ENCODE measurements at places on chromosomes 4 and X.

- DNase-seq = no peak
Measured at GRCh38 chr4:171035909-171036308, 777.3 kb upstream of the GALNTL6 start.

DNA sequence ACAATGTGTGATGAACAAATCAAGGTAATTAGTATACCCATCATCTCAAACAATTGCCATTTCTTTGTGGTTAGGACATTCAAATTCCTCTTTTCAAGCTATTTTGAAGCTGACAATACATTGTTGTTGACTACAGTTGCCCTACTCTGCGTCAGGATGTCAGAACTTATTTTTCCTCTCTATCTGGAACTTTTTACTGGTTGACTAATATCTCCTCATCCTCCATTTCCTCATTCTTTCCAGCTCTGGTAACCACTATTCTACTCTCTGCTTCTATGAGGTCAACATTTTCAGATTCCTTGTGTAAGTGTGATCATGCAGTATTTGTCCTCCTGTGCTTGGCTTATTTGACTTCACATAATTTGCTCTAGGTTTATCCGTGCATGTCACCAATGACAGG, 240.5 kb upstream of the HS3ST1 start:
- DNase-seq = no peak

DNA sequence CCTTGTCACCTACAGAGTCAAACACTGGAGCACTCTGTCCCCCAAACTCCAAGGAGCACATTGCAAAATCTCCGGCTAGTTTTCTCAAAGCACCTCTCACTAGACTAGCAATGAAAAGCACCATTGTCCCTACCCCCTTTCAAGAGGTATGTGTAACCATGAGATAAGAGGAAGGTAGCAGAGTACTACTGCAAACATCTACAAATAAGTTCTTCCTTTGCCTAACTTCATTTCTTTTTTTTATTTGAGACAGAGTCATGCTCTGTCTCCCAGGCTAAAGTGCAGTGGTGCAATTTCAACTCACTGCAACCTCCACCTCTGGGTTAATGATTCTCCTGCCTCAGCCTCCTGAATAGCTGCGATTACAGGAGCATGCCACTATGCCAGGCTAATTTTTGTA, 17.7 kb downstream of the PPP4R3C start:
- DNase-seq = no peak

GRCh38 chrX:15674514-15674840, 9.9 kb upstream of the CLTRN start:
- no peak for DNase-seq

DNA sequence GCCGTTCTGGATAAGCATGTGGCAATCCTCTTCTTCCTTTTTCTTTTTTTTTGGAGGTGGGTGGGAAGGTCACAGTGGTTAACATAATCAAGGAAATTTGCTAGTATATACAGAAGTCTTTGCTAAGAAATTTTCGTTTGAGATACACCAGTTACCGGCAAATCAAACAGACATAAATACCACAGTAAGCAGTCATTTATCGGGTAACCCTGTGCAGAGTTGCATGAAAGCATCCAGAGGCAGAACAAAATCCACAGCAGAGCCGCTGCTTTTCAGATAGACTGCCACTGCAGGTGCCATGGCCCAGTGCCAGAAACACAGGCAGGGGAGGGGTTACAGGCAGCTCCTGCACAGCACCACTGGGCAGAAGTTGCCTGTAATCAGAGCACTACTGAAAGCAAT, 179.1 kb upstream of the MAB21L2 start:
- DNase-seq = no peak

DNA sequence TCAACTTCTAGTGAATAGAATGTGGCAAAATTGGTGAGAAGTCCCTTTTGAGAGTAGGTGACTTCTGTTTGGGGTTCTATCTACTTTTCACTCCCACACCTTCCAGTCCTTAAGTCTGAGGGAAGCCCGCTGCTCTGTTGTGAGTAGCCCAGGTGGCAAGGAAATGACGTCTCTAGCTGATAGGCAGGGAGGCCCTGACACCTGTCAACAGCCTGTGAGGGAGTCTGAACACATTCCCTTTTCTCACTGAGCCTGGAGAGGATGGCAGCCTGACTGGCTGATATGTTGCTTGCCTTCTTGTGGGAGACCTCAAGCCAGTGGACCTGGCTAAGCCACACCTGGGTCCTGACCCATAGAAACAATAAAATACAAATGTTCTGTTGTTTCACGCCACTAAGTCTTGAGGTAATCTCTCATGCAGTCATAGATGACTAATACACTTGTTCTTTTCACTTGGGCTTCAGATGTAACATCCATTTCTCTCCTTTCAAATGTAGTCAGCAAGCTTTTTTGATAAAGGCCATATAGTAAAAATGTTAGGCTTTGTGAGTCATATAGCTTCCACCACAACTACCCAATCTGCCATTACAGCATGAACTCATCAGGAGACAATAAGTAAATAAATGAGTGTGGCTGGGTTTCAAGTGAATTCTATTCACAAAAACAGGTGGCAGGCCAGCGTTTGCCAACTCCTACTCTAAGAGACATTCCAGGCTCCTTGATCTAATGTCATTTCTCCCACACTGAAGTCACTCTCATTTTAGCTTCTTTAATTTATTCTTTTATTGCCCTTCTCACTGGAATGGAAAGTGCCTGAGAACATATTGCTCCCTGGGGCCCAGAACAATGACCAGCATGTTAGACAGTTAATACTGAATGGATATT, 265.1 kb upstream of the MAD2L1 start:
- no peak for DNase-seq

- no peak for DNase-seq
Measured at GRCh38 chr4:76197031-76197743, 16.4 kb downstream of the SCARB2 start.

DNA sequence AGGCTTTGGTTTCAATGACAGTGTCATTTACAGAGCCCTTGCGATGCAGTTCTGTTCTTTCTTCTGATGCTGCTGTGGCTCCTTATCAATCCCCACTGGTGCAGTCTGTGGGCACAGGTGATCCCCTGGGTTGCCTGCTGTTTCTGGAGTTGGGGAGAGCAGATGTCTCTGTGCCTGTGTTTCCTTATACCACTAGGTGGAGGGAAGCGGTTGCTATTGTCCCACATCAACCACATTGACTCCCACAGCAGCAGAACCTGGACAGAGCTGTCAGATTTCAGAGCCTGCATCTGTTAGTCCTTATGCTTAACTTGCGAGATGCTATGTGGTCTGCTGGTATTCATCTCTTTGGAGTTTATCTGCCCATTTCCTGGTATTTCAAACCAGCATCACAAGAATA, 57.7 kb downstream of the NEIL3 start:
- no peak for DNase-seq

DNA sequence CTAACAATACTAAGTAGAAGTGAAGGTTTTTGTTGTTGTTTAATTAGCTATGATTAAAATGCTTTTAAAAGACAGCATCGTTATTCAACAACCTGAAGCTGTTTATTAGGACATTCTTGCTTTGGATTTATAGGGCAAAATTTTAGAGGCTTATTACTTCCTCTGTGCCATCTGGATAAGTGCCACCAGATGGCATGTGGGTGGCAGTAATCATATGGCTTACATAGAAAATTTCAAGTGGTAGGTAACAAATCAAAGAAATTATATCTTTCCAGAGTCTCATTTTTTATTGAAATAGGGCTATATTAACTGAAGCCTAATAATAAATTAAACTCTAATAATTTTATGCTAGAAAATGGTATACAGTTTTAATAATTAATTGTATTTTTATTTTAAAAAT, 83.3 kb upstream of the HTR2C start:
- DNase-seq = no peak

- no peak for DNase-seq
Measured at GRCh38 chr4:4694296-4694772, 152.5 kb upstream of the STX18 start.

GRCh38 chr4:2728221-2728620, 27.9 kb downstream of the TNIP2 start:
- no peak for DNase-seq

GRCh38 chrX:23052324-23052723, 52.6 kb downstream of the DDX53 start:
- no peak for DNase-seq

- peak; percentile 94 for DNase-seq
Measured at GRCh38 chr4:121869841-121870822, at the start of gene BBS7. Gene BBS7, minus strand, starts transcription at chr4:121870474. Its CDS starts 161 bp downstream, at chr4:121870313.

- DNase-seq = no peak
Measured at GRCh38 chr4:95157596-95157995, 391.2 kb downstream of the UNC5C start.

GRCh38 chrX:2609431-2610238, 81.5 kb upstream of the CD99 start:
- DNase-seq = no peak

DNA sequence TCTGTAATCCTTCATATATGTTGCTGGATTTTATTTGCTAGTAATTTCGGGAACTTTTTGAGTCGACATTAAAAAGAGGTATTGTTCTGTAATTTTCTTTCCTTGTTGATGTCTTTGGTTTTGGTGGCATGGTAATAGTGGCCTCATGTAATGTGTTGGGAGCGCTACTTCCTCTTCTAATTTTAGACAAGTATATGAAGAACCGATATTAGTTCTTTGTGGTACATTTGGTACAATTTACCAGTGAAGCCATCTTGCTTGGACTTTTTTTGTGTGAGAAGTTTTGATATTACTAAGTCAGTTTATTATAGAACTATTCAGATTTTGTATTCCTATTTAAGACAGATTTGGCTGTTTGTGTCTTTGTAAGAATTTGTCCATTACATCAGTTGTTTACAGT, 669.2 kb upstream of the AADAT start:
- DNase-seq = no peak

- DNase-seq = peak; percentile 20
Measured at GRCh38 chr4:22090661-22091351, 142.2 kb upstream of the KCNIP4 start.

DNA sequence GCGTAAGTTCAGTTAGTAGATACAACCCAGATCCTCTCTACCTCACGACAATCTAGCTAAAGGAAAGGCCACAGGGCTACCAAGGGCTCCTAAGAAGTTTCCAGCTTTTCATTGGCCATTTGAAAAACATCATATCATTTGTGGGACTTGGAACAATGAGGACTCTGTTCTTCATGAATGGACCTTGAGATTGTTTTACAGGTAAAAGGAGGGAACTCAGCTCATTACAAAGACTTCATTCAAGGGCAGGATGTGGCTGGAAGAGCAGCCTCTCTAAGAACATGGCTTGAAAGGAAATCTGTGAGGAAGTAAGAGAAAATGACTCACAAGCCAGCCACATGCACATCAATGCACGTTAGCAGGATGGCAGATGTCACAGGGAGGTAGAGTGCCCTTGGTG, 105.9 kb upstream of the SLC7A11 start:
- DNase-seq = no peak

GRCh38 chr4:43379016-43379415, 486.5 kb downstream of the GRXCR1 start:
- no peak for DNase-seq

GRCh38 chr4:6568689-6569332, 6.2 kb upstream of the MAN2B2 start:
- DNase-seq = no peak

DNA sequence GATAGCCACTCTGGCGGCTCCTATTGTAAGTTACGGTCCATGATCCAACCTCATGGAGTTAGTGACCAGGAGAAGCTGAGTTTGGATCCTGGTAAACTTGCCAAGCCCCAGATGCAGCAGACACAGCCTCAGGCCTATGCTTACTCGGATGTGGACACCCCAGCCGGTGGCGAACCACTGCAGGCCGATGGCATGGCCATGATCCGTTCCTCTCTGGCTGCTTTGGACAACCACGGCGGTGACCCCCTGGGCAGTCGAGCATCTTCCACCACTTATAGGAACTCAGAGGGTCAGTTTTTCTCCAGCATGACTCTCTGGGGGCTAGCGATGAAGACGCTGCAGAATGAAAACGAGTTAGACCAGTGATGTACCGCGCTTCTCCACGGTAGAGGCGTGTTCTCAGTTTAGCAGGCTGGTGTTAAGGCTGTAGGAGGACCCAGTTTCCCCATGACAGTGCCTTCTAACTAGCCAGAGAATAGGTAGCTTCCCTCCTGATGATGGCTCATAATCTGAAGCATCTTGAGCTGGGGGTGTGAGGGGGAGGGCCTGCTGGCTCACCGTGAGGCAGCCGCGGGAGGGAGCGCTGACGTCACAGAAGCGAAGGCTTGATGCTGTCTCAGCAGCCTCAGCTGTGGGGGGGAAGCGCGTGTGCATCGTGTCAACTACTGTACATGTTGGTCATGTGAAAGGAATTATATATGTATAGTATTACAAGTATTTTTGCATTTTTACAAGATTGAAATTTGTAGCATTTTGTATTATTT, 31.1 kb downstream of the ZBTB49 start:
- no peak for DNase-seq

DNA sequence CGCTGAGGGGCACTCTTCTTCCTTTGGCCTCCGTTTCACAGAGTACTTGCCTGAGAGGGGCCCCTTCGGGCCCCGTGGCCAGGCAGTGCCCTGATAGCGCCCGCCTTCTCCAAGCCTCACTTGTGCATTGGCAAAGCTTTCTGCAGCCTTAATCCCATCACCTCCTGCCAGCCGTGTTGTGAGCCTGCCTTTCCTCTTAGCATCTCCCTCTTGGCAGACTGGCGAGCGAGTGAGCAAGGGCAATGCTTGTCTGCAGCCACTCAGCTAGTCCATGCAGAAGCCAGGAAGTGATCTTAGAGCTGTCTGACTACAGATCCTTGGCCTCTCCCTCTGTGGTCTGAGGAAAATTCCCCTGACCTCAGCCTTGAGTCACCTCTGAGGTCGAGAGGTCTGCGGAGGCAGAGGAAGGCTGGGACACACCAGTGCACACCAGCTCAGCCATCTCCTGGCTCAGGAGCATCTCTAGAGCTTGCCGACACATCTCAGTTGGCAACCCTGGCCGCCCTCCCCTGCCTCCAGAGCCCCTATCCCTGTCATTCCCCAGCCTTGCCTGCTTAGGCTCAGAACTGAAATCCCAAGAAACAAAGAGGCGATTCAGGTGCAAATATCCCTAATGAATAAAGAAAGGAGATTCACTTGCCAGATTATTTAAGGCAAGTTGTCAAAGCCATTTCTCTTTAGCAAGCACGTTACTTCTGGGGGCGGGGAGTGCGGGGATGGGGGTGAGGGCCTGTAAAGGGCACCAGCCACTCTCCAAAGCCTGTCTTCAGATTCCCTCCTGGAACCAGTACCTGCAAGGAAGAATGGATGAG, 143.5 kb upstream of the MAMLD1 start:
- no peak for DNase-seq

DNA sequence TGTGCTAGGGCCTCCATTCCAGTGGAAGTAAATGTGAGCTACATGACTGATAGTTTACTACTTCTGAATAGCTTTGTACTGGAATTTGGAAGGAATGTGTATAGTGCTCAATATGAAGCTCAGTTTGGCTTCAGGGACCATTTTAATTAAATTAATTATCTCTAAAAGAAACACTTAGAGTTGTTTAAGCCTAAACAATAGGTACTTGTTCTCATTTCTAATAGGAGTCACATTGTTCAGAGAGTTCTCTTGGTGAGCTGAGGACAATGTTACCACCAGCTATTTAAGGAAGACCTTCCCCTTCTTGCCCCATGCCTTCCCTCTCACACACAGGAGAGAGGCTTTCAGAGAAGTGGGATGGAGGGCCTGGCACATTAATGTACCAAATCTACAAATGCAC, 78.3 kb downstream of the CHIC2 start:
- no peak for DNase-seq
